ENCODE measurements at places on chromosomes 4 and X.

GRCh38 chr4:143026459-143027170 is 158.1 kb upstream of the USP38 start:
- DNase-seq = no peak

- DNase-seq = no peak
These were observed 639.0 kb downstream of the CENPC start for GRCh38 chr4:66906314-66906713.

GRCh38 chr4:16001484-16001858 is 38.5 kb upstream of the FGFBP2 start:
- peak; percentile 34 for DNase-seq

DNA sequence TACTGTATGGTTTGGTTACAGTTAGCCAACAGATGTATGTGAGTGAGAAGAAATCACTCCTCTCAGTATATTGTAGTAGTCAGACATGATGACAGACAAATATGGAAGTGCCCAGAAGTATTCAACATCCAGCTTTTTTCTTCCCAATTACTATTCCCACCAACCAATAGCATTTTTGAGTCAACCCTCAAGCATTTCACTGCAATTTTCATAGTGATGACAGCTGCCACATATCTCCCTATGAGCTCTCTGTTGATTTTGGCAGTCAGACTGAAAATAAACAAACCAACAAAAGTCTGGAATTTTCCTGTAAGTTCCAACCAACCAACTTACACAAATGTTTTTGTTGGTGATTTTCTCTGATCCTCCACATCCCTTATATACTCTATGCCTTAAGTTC is 8.2 kb upstream of the TRAM1L1 start:
- no peak for DNase-seq

GRCh38 chr4:8748236-8748575 is 123.4 kb downstream of the HMX1 start:
- DNase-seq = no peak

DNA sequence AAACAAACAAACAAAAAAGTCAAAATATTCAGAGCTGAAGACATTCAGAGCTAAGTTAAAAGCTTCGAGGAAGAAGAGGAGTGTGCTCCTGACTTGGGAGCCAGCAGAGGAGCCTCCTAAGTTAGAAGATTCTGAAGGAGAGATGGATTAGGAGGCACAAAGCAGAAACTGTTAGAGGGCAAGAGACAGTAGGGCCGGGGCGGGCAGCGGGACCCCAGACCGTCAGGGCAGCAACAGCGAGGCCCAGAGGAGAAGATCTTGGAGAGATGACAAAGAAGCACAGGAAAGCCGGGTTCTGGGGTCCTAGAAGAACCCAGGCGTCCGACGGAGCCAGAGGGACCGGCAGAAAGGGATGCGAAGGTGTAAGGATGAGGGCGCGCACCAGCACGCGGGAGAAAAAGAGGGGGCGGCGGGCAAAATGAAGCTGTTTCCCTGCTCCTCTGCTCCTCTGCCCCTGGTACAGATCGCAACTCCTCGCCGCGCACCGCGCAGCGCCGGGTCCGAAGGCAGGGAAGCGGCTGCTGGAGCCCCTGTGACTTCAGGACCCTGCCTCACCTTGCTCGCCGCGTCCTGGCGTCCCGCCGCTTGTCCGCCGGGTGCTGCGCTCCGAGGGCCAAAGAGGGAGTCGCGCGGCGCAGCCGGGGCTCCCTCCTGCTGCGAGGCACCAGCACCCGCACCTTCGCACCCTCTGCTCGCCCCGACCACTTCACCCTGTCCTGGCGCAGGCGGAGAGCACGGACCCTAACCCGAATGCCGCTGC is 477 bp downstream of the KLHL13 start:
- no peak for DNase-seq

DNA sequence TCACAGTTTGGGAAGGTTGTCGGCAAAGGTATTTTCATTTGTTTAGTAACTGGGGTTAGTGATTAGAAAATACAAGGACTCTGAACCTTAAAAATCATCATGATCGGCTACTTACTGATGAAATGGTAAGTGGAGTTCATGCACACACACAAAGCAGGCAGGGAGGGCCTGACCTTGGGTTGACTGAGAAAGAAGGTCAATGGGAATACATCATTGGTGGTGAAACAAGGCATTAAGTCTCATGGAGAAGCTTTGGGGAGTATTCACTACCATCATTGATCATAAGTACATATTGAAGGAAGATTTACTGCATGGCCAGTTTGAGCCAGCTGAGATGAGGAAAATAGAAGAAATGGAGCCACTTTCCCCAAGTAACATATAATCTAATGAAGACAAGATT is 74.4 kb downstream of the LUZP4 start:
- no peak for DNase-seq

DNA sequence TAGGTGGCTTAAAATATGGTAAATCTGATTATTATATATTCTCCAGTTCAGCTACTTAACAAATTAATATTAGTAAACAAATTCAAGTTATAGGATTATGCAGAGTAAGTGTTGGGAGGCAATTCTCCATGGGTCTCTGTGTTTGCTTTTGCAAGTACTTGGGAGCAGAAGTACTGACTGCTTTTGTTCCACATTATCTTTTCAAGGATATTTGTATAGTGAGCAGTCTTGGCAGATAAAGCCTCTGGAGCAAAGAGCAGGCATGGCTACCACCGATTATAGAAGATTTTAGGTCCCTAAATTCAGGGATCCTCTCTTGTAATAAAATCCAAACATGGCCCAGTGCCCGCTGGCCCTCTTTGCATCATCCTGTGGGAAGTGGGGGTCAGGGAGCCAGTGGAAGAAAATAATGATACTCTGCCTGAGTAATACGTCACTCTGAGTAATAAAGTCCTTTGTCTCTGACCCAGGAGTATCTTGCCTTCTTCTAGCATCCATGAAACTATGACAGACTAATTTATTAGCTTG is 23.2 kb downstream of the NDNF start:
- no peak for DNase-seq

DNA sequence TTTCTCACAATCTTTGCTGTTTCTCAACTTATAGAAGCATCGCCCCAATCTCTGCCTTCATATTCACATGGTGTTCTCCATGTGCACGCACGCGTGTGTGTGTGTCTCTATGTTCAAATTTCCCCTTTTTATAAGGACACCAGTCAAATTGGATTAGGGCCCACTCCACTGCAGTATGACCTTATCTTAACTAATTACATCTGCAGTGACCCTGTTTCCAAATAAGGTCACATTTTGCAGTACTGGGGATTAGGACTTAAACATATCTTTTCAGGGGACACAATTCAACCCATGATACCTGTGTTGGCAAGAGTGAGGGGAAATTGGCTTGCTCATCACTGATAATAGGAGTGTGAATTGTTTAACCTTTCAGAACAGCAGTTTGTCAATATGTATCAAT is 66.5 kb upstream of the MAGEA10 start:
- DNase-seq = no peak

- DNase-seq = no peak
These were observed at the start of gene FREM3 for GRCh38 chr4:143700416-143701352. Gene FREM3, minus strand, starts transcription at chr4:143700675. Its CDS starts 0 bp downstream, at chr4:143700675.

GRCh38 chr4:742742-743311 is 37.2 kb downstream of the PCGF3 start:
- peak; percentile 52 for DNase-seq

- DNase-seq = no peak
These were observed 266.1 kb downstream of the GRIA3 start for GRCh38 chrX:123450222-123450621.

DNA sequence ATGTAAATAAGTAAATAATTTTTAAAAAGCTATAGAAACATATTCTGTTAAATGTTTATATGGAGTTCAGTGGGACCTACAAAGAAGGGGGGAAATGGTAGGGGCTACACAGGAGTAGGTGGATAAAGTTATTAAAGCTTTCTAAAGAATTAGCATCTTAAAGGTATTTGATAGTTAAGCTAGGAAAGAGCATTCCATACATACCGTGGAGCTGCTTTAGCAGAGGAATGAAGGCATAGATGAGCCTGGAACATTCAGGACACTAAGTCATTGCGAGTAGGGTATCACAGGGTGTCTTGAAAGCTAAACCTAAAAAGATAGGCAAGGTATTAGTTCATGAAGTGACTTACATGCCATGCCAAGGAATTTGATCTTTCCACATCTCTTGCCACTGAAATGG is 60.4 kb downstream of the SLC10A6 start:
- DNase-seq = no peak

DNA sequence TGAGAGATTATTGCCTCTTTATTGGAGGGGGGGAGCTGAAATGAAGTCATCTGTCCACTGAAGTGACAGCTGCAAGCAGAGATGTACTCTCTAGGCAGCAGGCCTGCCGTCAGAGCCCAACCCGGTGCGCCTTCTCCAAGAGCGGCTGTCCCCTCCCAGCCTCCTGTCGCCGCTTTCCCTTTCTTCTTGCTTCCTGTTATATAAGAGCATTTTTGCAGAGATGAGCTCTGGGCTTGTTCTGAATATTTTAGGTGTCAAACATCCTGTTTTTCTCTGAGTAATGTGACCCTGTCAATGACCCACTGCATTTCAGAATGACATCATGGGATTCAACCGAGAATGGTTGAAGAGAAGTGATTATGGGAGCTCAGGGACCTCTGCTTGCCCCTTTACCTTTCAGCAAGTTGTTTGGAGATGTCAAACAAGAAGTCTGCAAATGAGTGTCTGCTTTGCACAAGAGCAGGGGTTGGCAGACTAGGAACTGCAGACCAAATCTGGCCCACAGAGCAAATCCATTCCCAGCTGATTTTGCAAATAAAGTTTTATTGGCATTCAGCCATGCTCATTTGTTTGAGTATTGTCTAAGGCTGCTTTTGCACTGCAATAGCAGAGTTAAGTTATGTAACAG is 79.9 kb downstream of the SLC9A6 start:
- DNase-seq = no peak

DNA sequence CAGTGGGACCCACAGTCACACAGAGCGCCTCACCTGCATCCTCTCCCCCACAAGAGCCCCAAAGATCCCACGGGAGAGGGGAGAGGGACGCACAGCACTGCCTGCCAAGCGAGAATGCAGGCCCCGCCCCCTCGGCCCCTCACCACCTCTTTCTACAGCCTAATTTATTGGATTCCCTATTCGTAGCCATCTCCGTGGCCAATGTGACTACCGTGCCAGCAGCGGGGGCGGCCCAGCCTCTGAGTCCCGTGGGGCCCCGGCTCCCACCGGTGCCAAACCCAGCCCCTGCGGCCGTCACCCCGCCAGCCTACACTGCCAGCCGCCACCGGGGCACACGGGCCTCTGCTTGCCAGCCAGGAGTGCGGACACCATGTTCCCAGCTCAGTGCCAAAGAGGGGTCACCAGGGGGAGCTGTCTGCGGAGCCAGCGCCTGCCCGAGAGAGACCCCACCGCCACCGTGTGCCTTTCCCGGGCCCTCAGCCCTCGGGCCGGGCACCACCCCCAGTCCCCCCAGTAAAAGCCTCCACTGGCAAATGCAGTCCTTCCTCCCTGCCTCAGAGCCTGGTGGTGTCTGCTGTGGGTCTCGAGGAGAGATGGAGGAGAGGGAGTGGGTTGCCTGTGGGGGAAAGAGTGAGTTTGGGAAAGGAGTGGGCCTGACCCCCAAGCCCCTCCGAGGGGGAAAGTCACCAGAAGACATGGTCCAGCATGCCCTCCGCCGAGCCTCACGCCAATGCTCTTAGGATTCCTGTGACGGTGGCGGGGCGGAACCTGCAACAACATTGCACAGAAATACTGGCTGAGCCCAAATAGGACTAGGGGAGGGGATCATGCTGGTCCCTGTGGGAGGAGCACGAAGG is 19.6 kb upstream of the PLXNB3 start:
- DNase-seq = no peak

DNA sequence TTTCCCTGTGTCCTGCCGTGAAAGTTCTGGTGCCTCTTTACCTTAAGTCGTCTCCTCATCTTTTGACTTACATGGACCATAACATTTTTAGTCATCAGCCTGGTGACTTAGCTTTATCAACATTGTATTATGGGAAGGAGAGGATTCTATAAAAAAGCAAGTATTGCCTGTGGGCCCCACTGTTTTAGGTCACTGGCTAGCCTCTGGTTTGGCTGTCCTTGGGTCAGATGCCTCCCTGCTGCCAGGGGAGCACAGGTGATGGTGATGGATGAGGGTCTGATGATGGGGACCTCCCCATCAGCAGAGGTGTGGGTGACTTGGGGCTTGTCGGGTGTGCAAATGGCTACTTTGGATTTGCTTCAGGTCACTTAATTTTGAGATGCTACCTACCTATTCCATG is 51.8 kb downstream of the FAM193A start:
- DNase-seq = no peak

GRCh38 chr4:6152869-6153705 is 47.3 kb downstream of the JAKMIP1 start:
- no peak for DNase-seq

DNA sequence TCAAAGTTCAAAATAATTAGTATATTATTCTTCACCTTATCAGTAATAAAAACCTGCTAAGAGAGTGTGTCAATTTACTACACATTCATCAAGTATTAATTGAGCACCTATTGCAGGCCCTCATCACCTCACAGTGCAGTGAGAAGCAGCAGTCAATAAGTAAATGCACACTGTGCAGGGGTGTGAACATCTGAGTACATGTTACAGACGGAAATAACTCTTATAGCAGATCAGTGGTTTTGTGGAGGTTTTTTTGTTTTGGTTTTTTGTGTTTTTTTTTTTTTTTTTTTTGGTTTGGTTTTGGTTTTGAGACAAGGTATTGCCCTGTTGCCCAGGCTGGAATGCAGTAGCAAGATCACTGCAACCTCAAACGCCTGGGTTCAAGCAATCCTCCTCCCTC is 20.3 kb downstream of the KLF3 start:
- no peak for DNase-seq

- DNase-seq = no peak
These were observed 23.1 kb downstream of the SETD7 start for GRCh38 chr4:139532947-139533346.

- DNase-seq = no peak
These were observed 1.0 kb downstream of the POF1B start for GRCh38 chrX:85378461-85378860.

DNA sequence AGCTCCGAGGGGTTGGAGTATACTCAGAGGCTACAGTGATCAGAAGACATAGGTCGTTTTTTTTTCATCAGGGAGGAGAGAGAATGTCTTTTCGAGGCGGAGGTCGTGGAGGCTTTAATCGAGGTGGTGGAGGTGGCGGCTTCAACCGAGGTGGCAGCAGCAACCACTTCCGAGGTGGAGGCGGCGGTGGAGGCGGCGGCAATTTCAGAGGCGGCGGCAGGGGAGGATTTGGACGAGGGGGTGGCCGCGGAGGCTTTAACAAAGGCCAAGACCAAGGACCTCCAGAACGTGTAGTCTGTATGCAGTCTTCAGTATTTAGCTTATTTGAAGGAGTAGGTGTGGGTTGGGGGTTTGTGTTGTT is 500 bp downstream of the GAR1 start:
- DNase-seq = peak; percentile 25

GRCh38 chr4:123517971-123518370 is 121.4 kb downstream of the SPRY1 start:
- no peak for DNase-seq

GRCh38 chrX:46588263-46588662 is 14.7 kb downstream of the CHST7 start:
- DNase-seq = no peak

DNA sequence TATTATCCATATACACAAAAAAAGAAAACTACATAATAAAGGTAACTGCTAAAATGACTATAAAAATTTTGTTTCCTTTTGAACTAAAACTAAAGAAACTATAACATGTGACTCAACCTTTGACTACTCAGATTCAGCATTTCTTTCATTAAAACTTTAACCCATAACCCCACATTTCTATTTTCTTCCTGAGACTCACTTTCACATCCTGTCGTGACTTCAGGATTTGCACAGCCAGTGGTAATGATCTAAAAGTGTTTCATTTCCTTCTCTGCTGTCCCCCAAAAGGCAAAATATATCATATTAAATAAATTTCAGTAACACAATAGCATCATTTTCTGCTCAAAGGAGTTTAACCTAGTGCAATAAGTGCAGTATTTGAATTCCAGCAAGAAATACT is 1022.4 kb upstream of the DIAPH2 start:
- no peak for DNase-seq

GRCh38 chr4:41362621-41363383 is 106.1 kb downstream of the UCHL1 start:
- no peak for DNase-seq

Measured in stimulated activated CD4-positive, alpha-beta T cell treated with anti-CD3 and anti-CD28 coated beads, TNF-alpha, amount 100 ng/mL, for 48 hours (primary cell).